HuH-7 (cell line): ENCODE measurements at places on chromosomes 2 and 18.

DNA sequence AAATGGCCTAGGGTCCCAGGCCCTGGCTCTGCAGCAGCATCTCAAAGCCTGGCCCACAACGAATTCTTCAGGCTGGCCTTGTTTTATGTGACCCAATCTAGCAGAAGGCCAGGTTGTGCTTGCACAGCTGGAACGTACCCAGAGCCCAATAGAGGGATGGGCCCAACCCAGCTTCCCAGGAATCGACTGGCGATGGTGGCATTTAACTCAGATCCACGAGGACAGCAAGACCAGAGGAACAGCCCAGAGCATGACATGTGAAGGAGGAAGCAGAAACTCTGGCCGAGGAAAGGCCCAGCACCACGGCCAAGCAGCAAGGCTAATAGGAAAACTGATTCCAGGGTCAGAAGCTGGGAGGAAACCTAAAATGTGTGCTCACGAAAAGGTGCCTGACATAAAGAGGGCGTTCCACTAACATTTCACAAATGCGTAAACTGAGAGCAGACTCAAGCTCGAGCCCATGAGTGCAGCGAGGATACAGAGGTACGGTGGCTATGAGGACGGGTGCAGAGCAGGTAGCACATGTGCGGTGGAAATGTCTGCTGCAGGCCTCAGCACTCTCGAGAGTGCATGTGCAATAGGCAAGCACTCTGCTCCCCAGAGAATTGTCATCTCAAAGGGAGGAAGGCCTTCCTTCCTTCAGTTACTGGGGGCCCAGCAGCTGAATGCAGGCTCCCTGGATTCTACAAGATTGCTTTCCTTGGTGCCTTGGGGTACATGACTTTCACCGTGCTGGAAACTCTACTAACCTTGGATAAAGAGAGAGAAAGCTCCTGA lies 156.9 kb upstream of the GLI2 start:
- DNase-seq, result no peak

DNA sequence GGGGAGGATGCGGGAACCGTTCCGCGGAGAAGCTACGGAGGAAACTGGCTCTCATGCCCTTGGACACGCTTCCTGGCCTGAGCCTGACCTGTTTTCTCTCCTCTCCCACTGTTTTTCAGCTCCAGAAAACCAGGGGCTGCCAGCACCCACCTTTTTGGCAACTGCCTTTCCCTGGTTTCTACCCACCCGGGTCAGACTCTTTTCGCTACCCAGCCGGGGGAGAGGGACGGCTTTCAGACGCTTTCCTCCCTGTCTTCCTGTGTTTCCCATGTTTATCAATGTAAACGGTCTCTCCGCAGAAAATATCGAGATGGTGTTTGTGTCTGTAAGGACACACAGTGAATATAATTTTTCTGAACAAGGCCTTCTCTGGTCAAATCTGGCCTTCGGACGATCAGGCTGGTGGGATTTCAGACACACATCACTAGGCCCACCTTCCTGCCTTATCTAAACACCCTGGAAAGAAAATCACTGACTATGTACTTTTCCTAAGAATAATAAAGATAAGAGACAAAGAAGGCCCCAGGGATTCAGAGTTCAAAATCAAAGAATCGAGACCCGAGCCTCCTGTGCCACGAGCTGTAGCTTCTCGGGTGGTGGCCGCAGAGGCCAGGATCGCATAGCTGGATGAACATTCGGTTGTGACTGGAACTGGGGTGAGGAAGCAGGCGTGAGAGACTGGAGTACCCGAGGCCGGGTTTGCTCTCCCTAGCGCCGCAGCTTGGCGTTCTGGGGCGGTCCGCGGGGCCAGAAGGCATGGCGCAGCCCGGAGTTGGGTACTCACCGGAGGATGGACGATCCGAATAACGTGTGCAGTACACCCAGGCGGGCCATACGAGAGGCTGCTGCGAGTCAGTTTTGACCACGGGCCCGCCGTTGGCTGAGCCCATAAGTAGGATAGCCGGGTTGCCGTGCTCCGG lies 1.7 kb downstream of the EN1 start:
- no peak for DNase-seq

DNA sequence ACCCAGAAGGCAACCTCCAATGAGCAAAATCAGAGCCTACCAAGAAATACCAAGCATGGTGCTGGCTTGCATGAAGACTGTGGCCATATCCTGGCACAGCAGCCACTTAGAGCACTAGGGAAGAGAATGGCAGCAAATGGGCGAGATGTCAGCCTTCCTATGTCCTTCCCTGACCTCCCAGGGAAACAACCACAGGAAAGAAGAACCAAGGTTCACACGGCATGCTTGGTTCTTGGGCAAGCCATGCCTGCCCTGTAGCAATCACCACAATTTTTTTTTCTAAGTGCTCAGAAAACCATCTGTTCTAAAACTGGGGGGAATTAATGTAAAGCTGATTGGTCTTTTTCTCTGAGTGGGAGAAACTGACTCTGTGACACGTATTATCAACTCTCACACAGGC lies 27.8 kb downstream of the GALNT14 start:
- DNase-seq, result no peak

- no peak for DNase-seq
Measured at GRCh38 chr18:57107140-57107832, 39.6 kb upstream of the BOD1L2 start.

DNA sequence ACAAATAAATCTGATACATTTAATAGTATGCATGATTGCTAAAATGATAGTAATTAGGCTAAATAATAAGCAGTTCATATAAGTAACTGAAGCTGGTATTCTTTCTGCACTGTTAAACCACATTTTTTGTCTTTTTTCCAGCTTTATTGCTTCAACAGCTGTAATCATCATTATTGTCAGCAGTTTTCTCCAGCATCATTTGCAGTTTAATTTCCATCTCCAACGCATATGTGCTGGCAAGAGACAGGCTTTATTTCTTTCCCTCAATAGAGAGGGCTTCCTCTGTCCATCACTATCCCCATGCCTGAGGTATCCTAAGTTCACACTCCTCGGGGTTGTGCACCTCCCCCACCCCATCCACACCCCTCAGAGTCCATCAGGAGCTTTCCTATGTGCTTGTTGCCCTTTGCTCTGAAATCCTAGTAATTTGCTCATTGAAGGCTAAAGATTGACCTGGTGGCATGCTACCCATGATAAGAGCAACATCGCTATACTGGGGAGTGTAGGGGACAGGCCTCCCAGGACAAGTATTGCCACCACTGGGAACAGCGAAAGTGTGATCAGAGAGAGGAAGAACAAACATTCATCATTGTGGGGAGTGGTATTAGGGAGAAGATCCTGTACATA lies 37.1 kb downstream of the B4GALT6 start:
- DNase-seq, result peak; percentile 9

- DNase-seq, result no peak
Measured at GRCh38 chr2:79387431-79387830, 125.4 kb upstream of the CTNNA2 start.

DNA sequence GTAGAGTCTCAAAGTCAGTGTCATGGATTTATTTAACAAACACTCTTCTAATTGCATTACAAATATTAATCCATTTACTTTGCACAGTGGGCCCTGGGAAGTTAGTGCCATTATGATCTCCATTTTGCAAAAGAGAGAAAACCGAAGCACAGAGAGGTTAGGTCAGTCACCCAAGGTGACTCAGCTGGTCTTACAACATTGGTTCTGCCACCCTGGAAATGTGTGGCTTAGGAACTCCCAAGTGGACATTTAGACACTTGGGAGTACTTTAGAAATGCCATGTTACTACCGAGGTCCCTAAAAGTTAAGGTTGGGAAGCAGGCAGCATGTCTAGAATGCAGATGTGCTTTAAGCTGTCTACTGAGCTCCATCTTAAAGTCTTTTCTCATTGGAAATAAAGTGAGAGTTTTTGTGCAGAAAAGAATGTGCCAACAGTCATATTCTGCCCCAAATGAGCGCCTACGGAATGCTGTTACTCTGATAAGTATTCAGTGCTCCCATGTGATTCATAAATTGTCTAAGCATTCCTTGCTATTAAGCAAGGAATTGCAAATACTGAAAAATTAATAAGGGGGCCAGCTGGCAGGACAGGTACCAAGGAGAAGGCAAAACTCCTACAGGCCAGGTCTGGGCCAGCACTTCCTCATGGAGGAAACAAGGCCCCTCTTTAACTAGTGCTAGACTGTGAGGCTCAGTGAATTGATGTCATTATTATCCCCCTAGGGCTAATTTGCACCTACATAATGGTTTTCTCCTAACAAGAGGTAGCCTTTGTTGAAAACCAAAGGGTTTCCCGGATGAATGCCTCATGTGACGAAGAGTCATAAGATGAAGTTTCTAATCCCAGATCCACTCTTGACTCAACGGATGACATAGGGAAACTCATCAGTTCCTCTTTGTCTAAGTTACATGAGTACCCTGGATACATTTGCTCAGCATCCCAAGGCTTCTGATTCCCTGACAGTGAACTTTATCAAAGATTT lies 16.3 kb downstream of the NRP2 start:
- DNase-seq, result no peak

GRCh38 chr2:120486441-120486840 lies 140.5 kb downstream of the INHBB start:
- DNase-seq, result no peak

GRCh38 chr2:223604231-223604630 lies 2.1 kb upstream of the SCG2 start:
- no peak for DNase-seq

GRCh38 chr2:121309801-121310200 lies 24.8 kb upstream of the TFCP2L1 start:
- no peak for DNase-seq

GRCh38 chr2:240528406-240529040 lies 29.3 kb downstream of the ANKMY1 start:
- no peak for DNase-seq

DNA sequence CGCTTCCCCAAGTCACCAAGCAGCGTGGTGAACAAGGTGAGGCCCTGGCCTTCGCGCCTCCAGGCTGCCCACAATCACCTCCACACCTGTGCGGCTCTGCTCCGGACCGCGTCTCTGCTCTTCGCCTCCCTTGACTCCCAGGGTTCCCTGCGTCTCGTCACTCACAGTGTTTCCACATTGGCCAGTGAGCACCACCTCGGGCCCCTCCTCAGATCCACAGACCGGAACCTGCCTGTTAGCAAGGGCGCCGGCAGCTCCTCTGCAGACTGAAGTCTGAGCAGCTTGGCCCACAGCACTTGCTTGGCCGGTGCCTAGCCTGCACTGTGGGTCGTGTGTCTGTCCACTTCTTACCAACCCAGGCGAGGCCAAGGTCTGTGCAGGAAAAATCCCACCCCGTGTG lies 155.3 kb upstream of the ALKAL2 start:
- DNase-seq, result no peak

DNA sequence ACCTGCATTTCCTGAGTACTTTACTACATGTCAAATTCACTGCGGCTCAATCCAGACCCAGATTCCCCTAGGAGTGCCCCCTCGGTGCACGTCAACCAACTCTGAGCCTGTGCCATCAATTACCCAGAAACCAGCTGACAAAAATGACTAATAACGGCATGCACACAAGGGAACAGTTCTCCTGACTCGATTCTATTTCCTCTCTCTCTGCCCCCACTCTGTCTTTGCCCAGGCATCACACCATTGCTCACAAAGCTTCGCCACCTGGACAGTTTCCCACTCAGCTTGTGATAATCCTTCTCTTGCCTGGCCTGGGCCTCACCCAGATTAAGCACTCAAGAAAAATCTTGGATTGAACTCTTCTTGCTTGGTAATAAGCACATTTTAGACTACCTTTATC lies 115.3 kb upstream of the NDUFV2 start:
- no peak for DNase-seq

DNA sequence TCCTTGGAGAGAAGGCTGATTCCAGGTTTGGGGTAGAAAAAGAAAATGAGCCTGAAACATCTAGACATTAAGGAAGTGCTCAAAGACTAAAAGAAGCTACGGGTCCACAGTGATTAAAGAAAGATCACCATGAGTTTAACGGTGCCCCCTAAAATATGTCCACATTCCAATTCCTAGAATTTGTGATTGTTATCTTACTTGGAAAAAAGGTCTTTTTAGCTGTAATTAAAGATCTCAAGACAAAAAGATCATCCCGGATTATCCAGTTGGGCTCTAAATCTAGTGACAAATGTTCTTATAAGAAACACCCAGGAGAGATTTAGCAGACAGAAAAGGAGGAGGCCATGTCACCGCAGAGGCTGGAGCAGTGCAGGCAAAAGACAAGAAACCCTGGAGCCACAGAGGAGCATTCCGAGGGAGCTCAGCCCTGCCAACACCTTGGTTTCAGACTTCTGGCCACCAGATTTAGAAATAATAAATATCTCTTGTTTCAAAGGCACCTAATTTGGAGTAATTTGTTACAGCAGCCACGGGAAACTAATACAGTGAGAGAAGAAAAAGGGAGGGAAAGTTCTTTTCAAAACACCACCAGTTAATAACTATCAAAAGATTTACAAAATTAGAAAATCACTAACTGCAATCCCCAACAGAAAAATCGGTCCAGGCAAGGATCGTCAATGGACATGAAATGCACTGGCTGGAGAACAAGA lies 8.5 kb downstream of the UXS1 start:
- no peak for DNase-seq

GRCh38 chr2:166372046-166372445 lies 3.7 kb downstream of the SCN9A start:
- DNase-seq, result peak; percentile 61

DNA sequence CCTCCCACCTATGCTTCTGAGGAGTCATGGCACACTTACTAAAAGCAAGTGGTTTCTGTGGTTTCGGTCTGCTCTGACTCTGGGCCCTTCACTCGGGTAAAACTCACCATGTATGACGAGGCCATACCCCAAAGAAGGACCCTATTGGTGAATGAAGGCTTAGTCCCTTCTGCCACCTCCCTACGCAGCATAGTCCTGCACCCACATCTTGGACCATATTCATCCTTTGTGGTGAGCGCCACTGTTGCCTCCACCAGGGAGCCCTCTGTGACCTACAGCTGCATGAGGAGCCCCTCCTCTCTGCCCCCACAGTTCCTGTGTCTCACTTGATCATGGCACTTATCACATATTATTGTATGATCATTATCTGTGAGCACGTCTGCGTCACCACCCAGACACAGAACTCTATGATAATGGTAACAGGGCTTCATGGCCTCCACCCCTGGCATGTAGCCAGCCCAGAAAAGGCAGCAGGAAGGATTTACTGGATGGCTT lies 113.3 kb downstream of the TFCP2L1 start:
- DNase-seq, result no peak

DNA sequence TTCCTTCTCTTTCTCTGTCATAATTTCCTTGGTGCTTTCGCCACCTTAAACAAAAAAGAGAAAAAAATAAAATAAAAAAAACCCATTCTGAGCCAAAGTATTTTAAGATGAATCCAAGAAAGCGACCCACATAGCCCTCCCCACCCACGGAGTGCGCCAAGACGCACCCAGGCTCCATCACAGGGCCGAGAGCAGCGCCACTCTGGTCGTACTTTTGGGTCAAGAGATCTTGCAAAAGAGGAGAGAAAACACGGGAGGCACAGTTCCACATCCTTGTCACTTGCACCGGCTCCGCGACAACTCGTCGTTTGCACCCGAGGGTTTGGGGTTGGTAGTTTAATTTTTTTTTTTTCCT lies 1.8 kb upstream of the SP9 start:
- DNase-seq, result no peak

GRCh38 chr2:112077814-112078213 lies 22.7 kb downstream of the TMEM87B start:
- DNase-seq, result no peak

DNA sequence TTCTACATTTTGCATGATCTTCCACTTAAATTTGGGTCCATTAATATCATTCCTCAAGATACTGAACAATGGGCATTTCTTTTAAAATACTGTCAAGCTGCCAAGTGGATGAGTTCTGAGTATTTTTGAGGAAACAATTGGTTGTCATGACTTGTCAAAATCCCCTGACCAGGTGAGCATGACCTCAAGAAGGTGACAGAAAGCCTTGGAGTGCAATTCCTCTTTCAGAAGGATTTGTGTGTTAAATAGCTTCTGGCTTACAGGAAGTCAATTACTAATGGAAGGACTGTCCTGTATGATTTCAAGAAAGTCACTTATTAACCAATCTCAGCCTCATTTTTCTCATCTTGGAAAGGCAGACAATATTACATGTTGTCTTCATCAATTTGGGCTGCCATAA lies 460.6 kb downstream of the TSN start:
- no peak for DNase-seq
